Right ventricle myocardium inferior (tissue), 1 donor: ENCODE measurements at places on chromosomes 2 and 18.

GRCh38 chr2:75640621-75641121 is 5.9 kb upstream of the MRPL19 start:
- DNase-seq: peak; percentile 71

- DNase-seq: no peak
Observed at GRCh38 chr18:59428018-59428417, 69.0 kb upstream of the LMAN1 start.

DNA sequence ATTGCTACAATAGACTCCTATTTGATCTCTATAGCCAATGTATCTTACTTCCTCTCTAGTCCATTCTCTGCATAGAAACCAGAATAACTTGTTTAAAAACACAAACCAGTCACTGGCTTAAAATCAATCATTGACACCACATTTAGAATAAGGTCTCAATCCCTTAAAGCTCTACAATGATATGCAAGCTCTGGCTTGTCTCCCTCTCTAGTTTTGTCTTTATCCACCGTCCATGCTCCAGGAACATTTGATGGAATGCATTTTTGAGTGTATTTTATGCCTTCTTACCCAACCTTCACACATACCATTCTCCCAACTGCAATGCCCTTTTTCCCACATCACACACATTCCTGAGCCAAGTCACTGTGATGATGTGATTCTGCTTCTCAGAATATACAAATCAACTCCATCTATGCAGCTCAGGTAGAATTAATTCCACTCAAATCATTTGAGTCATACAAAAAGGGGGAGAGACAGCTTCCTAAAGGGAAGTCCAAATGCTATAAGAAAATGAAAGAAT is 1107.2 kb downstream of the DPP10 start:
- DNase-seq: no peak

DNA sequence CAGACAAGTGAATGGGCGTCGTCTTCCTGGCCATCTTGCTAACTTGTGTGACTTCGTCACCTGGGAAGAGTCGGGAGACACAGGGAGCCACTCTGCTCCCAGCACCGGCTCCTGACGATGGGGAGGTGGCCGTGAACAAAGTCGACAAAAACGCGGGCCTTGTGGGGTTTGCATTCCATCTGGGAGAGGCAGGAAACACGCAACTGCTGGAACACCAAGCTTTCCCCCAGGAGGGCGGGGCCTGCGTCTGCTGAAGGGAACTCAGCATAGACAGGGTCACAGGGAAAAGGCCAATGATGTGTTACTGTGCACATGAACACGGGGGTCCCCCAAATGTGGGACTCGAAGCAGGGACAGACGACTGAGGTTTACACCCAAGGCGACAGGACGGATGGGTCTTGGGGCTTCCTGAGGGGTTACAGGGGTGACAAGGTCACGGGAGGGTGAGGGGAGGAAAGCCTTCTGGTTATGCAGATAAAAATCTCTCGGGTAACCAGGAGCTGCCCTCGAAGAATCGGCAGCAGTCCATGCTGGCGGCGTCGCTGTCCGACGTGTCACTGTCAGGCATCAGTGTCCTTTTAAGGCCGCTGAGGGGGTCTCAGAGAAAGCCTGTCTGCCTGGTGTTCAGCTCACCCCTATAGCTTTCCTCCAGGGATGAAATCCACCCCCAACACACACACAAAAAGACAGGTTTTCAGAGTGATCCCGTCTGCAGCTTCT is 28.2 kb upstream of the PRLH start:
- DNase-seq: no peak

GRCh38 chr2:189337656-189338055 is 103.6 kb upstream of the WDR75 start:
- DNase-seq: no peak

DNA sequence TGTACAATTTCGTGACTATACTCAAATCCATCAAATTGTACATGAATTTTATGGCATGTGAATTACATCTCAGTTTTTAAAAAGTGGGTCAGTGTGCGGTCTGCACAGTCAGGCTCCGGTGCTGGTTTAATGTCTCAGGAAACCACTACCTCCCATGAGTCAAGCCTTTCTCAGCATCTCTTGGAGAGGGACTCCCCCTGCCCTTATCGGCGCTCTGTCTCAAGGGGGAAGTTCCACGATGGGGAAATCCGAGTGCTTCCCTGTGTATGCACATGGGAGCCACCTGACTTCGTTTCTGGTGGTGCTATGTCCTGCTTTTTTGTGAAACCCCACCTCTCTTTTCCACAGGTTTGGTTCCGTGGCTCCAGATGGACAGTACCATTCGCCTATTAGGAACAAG is 72.5 kb downstream of the ACOXL start:
- no peak for DNase-seq

- no peak for DNase-seq
Observed at GRCh38 chr2:155178921-155179320, 480.4 kb downstream of the KCNJ3 start.

GRCh38 chr2:235762832-235763598 is 269.2 kb downstream of the AGAP1 start:
- no peak for DNase-seq

DNA sequence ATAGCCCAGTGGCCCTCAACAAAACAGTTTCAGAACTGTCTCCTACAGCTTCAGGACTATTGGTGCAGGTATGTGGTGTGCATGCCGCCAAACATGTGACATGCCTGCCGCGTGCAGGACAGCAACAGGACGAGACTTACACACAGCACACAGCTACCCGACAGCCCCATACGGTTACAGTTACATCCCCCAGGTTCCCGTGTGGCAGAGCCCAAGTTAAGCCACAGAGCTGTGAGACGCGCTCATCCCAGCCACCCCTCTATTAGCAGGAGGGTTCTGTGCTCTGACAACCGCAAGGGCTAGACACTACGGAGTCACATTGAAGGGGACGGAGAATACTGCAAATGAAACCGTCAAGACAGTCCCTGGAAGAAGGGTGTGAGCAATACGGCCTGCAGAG is 16.4 kb upstream of the TUBB6 start:
- DNase-seq: no peak

DNA sequence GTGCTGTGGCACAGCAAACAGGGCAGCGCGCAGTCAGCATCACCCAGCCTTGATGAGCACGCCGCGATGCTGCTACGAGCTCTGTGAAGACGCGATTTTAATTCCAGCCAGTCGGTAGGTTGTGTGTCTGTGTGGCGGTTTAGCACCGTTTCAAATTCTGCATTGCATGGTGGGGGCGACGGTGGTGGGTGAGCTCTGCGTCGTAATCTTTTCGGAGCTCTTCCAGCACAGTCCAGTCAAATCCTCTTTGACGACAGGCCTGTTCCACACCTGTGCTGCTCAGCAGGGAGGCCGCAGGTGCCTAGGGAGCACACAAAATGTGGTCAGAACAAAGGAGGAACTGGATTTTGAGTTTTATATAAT is 8.6 kb downstream of the ALLC start:
- DNase-seq: no peak

GRCh38 chr2:140880573-140880972 is 1250.2 kb downstream of the LRP1B start:
- DNase-seq: no peak

GRCh38 chr18:2589345-2590068 is 18.1 kb downstream of the NDC80 start:
- no peak for DNase-seq

DNA sequence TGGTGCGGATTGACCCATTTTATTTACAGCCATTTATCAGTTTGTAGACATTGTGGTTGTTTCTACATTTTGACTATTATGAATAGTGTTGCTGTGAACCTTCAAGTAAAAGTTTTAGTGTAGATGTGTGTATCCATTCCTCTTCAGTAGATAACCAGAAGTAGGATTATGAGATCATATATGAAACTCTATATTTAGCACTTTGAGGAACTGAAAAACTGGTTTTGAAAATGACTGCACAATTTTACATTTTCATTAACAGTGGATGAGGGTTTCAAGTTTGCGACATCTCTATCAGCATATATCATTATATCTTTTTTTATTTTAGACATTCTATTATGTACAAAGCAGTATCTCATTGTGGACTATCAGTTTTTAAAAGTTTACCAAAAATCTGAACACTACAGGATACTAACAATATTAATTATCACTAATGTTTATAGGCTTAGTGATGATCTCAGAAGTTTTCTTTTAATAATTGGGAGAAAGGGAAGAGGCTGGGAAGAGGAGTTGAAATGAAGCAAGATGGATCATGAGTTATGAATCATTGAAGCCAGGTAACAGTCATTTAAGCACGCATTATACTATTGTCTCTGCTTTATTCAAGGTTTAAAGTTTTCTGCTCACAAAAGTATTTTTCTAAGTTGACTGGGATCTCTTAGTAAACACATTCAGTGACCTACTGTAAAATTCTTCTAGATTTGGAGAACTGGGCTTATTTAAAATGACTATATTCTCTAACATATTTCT is 329.0 kb upstream of the LRATD1 start:
- no peak for DNase-seq

GRCh38 chr18:49613641-49614151 is 51.8 kb downstream of the LIPG start:
- DNase-seq: no peak

DNA sequence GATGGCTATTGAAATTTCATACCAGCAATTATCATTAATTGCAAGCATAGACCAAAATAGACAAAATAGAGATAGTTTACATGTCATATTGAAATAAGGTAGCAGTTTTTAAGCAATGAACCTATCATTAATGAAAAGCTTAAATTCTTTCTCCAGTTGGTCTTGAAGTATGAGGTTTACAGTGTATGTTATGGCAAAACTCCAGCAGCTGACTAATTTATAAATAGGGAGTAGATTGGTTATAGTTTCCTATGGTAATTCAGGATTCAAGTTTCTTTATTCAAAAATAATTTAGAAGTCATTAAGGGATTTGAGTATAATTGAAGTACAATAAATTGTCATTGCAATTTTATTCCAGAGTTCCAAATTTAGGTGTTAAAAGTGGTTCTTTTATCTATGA is 69.6 kb upstream of the COL5A2 start:
- DNase-seq: no peak

- peak; percentile 16 for DNase-seq
Observed at GRCh38 chr2:231357048-231357447, 38.5 kb upstream of the B3GNT7 start.

- no peak for DNase-seq
Observed at GRCh38 chr2:136582628-136583205, 182.6 kb upstream of the THSD7B start.

DNA sequence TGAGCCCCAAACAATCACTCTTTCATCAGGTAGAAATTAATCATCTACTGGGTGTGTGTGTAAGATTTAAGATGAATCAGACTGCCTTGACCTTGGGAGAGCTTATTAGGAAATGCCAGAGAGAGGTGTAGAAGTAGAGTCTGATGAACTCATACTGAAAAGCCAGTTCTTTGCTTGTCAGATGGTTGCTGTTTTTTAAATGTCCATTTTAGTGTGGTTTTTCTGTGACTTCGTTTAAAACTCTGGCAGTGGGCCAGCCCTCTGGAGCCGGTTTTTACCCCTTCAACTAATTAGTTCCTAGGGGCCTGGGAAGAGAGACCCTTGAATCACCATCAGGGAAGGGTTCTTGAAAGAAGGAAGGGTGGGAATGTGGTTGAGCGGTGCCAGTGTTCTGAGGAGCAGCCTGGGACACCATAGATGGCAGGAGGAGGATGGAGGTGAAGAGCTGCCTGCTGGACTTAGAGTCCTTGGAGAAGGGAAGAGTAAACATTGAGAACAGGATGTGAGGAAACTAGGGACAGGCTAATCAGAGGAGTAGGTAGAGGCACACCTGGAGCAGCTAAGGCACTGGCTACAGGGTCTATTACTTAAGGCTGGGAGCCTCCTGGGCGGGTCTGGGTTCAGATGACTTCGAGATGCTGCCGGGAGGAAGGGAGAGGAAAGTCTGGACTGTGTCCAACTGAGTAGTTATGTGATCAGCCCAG is 66.1 kb downstream of the LRRFIP1 start:
- DNase-seq: no peak

- no peak for DNase-seq
Observed at GRCh38 chr18:7622721-7623120, 55.6 kb downstream of the PTPRM start.

- DNase-seq: no peak
Observed at GRCh38 chr2:19460761-19461160, 102.3 kb upstream of the OSR1 start.

DNA sequence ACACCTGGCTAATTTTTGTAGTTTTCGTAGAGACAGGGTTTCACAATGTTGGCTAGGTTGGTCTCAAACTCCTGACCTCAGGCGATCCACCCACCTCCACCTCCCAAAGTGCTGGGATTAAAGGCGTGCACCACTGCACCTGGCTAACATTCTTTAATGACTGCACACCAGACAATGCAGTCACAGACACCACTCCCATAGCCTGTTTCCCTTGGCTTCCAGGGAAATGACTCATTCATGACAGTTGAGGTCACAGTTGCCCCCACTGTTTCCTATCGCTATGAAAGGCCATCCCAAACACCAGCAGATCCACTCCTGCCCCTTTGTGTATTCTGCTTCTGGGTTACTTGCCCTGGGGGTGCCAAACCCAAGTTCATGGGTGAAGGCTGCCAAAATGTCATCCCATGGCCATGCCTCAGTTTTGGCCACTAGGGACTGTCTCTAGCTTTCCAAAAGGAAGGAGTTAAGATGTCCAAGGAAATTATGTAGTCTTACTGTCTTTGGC is 8.7 kb downstream of the CHMP1B start:
- DNase-seq: no peak

- peak; percentile 89 for DNase-seq
Observed at GRCh38 chr2:200306196-200306930, at the start of gene SPATS2L. SPATS2L (plus strand) TSS chr2:200306693; CDS start chr2:200389245, 82,552 bp downstream.

GRCh38 chr2:169203952-169204351 is 134.6 kb downstream of the DHRS9 start:
- DNase-seq: no peak

DNA sequence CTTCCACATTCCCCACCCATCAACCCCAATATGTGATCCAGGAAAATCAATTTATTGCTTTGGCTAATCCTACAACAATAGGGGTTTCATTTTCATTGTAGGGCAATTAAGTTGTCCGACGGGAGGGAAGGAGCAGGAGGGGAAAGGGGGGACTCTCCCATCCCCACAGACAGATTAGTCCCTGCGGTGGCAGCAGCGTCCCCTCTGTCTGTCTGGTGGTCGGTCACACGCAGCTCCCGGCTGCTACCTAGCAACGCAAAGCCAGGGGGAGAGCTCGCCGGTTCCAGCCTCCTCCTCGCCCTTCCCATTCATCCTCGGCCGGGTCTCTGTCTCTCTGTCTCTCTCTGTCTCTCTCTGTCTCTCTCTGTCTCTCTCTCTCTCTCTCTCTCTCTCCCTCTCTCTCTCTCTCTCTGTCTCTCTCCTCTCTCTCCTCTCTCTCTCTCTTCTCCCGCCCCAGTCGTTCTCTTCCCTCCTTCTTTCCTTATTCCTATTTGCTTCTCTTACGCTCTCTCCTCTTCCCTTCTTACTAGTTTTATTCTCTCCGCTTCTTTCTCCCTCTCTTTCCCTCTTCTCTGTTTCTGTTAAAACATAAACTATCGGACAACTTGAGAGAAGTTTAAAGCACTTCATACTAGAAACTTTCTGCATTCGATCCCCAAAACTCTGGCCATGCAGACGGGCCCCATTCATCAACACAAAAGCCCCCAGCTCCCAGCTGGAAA is 1.2 kb downstream of the LRP2 start:
- no peak for DNase-seq
